CD4-positive, alpha-beta T cell treated with Interleukin-6 at 100 ng/mL for 8 hours (primary cell): ENCODE measurements at places on chromosomes 11 and 22.

DNA sequence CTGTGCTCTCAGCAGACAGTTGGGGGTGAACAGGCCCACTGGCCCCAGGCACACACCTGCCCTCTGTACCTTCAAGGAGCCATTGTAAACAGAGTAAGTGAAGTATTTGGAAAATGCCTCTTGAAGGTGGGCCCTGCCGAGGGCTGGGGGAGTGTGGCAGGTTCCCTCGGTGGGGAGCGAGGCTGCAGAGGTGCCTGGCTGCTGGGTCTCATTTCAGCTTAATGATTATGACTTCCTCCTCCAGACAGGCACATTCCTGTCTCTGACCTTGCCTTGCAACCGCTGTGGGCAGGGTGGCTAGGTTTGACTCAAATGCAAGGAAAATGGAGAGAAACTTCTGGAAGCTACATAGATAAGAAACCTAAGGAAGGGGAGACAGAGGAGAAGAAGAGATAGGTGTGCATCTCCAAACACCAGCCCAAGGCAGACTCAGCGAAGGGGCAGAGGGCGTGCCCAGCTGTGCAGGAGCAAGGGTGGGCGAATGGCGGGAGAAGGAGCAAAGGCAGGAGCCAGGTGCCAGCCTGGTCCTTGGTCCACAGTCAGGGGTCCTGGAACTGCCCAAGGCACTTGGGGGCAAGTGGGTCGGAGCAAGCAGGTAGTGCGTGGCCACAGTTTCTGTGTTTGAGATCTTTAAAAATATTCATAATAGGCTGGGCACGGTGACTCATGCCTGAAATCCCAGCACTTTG, 14.0 kb downstream of the GRAMD4 start:
- no peak for DNase-seq

GRCh38 chr22:25908212-25908611, 166.2 kb downstream of the MYO18B start:
- no peak for DNase-seq

GRCh38 chr22:50146439-50147238, 23.9 kb upstream of the PANX2 start:
- DNase-seq = no peak

DNA sequence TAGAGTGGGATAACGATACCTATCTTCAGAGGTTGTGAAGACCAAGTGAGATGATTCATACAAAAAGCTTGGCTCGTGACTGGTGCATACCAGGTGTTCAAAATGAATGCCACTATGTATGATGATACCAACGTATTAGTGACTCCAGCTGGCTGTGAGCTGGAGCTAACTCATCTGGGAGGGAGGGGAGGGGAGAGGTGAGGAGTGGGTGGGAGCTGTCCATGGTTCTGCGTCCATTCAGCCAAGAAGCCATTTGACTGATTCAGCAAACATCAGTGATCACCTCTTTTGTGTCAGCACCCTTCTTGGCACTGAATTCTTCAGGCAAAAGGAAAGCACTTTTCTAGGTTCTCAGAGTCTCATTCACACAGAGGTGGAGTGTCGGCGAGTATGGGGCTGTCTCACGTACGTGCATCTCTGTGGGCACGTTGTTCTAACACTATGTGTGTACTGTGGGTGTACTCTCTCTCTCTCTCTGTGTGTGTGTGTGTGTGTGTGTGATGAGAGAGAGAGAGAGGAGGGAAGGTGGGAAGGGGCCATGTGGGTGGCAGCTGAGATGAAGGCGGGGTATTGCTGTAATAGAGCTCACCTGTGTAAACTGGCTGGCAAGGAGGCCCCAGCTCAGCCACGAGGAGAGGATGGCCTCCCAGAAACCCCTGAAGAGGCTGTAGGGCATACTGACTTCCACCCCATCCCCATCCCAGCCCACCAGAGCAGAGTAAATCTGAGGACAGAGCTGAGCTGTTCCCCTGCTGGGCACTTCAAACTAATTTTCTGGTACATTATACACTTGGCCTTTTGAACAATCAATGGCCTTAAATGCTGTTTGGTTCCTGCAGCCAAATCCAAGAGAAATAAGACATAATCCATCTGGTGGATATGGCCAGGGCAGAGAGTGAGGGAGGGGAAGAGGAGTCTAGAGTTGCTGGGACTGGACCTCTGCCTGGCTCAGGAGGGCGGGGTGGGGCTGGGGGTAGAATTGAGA, 96.1 kb upstream of the THY1 start:
- no peak for DNase-seq

DNA sequence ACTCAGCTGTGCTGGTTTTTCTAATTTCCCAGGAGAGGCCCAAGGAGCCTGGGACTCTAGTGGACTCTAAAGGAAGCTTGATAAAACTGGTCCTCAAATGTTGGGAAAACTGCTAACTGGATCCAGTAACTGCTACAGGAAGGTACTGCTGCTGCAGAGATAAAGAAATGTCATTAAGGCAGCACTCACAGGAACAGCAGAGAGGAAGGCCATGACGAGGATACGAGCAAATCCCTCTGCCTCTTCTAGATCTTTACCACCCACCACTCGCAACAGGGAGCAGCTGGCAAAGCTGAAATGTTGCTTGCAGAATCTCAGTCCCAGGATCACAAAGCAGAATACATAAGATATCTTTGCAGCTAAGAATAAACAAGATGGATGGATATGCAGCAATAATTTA, 23.5 kb downstream of the TTC28 start:
- DNase-seq = no peak

DNA sequence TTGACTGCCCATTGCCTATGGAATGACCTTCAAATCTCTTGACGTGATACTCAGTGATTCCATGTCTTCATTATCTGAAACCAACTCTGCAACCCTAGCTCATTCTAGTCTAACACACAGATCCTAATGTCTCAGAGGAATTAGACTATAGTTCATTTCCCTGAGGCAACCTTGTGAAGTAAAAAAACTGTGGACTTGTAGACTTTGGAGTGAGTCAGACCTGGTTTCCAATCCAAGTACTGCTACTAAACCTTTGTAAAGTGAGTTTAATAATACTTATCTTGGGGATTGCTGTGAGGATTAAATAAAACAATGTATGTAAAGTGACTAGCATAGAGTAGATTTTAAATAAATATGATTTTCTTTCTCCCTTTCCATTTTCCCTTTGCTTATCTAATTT, 226.1 kb downstream of the BLID start:
- no peak for DNase-seq
